NCI-H1436 treated with DMSO at 0.1 percent for 48 hours (cell line): ENCODE measurements at places on chromosomes 3 and 15.

DNA sequence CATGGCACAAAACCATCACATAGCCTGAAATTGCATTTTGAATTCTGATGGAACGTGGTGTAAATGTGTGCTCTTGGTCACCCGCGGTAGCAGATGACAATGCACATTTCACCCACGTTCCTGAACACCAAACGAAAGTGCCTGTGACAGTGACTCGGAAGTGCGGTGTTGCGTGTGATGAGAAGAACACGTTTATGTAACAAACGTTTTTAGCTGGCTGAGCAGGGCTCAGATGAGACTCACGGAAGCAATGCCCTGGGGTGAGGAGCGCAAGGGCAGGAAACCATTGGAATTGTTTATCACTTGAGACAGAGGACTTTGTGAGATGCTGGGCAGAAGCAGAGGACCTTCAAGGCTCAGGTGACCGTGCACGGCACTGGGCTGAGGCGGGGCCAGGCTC is 449.2 kb upstream of the CFAP20DC start:
- DNase-seq: no peak

GRCh38 chr3:163576314-163576713 is 1502.0 kb downstream of the SI start:
- no peak for DNase-seq

DNA sequence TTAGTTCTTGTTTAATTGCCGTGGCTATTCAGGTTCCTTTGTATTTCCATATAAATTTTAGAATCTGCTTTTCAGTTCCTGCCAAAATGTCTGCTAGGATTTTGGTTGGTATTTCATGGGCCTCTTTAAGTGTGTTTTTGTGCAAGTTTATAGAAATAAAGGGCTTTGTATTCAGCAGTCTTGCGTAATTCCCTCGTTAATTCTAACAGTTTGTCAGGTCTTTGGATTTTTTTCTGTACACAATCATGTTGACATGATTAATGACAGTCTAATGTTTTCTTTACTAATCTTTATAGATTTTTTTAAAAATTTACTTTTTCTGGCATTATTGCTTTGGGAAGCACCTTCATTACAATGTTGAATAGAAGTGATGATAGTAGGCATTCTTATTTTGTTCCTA is 120.9 kb downstream of the NEK11 start:
- no peak for DNase-seq

GRCh38 chr3:107690522-107691138 is 167.9 kb downstream of the BBX start:
- no peak for DNase-seq

GRCh38 chr3:464255-464654 is 267.7 kb downstream of the CHL1 start:
- DNase-seq: no peak

DNA sequence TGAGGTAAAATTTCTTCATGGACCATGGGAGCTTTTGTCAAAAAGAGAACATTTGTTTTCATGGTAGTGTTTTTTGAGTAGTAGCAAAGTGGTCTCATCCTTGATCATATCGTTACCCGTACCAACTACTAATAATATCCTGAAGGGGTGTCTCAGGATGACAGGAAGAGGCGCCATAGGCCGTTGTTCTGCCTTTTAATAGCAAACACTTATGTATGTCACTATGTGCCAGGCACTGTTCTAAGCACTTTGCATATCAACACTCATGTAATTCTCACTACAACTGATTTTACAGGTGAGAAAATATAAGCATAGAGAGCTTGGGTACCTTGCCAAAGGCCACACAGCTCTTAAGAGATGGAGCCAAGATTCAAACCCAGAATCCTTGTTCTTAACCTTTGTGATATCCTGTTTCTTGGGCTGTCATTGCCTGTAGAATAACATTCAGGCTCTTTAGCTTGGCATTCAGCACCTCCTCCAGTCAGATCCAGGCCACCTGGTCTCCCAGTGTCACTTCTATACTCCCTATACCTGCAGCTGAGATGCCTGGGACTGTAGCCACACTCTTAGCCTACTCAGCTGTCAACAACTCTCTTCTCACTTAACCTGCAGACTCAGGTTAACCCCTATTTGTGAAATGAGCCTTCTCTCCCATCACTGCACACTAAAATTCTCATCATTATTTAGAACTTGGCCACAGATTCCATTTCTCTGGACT is 113.7 kb downstream of the USP13 start:
- DNase-seq: no peak

DNA sequence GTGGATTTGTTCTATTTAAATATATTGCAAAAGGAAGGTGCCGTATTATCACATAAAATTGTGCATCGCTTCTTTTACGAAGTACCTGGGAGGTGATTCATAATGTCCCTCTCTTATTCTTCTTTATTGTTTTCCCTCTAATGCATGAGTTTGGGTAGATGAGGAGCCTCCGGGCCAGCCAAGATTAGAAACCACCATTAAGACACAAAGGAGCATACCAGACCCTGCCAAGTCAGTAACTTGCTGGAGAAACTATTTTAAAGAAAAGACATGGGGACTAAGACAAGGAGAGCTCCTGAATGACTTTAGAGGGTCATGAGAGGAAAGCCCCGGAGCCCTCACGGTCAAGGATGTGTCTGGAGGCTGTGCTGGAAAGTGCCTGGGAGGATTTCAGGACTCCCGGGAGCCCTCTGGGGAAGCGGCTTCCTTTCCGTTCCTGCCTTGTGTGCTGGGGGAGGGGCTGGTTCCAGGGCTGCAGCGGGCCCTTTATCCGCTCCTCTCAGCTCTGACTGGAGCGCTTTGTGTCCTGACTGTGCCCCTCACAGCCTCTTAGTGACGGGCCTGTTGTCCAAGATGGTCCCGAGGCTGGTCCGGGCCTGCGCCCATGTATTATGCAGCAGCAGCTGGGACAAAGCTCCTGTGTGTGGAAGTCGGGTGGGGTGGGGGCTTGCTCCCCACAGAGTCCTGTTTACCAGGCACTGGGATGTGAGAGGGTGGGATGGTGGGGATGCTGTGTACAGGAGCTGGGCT is 35.7 kb downstream of the CORO2B start:
- DNase-seq: no peak

DNA sequence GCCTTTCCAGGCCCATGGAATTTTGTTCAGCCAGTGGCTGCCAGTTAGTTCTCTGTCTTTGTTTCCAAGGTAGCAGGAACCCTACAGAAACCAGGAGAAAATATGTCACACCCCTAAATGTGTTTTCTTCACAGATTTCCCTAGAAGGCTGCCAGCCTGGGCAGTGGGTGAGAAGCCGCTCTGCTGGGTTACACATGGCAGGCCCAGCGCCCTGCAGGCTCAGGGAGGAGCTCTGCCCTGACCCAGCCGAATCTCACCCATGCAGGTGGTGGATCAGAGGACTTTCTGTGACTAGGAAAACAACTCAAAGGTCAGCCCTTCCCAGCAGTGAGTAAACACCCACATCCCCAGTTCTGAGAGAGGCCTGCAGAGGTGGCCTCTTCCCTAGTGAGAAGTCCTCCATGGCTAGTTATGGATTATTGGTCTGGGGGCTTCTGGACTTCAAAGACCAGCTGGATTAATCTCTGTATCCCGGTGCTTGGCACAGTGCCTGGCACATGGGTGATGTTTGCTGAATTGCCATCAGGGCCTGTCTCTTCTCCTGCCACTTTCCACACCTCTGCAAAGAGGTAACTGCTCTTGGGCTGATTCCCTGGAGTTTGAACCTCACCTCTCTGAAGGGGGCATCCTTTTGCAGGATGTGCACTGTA is 34.7 kb upstream of the BDH1 start:
- DNase-seq: no peak

DNA sequence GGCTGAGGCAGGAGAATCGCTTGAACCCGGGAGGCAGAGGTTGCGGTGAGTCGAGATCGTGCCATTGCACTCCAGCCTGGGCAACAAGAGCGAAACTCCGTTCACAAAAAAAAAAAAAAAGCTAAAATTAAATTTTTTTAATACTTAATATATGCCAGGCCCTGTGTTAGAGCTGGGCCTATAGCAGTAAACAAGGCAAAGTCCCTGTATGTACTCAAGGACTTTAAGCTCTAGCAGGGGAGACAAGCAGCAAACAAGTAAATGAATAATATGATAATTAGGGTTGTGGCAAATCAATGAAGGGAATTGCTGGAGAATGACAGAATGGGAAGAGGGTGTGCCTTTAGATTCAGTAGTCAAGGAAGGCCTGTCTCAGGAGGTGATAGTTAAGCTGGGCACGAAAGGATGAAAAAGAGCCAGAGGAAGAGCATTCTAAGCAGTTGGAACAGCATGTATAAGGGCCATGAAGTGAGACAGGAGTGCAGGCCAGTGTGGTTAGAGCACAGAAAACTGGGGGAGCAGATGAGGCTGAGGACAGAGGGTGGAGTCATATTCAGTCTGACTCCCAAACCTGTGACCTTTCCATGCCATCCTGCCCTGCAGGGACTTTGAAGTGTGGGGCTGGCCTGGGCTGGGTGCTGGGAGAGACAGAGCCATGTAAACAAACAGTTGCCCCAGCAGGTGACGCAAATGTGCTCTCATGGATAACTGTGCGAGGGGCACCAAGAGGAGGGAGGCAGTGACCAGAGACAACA is 6.6 kb upstream of the RAF1 start:
- no peak for DNase-seq

GRCh38 chr3:63841704-63842103 is 21.9 kb downstream of the THOC7 start:
- no peak for DNase-seq

DNA sequence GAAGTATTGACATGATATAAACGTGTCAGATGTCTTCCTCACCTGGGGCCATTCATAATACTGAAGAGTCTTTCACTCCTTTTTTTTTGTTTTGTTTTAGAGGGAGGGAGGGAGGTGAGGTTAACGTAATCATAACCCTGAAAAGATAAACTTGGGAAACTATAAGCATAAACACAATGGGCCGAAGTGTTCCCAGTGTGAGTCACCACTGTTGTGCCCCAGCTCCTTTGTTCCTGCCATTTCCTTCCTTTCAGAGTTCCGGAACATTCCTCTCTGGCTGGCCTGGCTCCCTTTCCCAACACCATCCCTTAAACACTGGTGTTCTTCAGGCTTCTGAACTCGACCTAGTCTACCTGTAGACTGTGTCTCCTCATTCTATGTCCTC is 18.6 kb downstream of the PLD1 start:
- no peak for DNase-seq

DNA sequence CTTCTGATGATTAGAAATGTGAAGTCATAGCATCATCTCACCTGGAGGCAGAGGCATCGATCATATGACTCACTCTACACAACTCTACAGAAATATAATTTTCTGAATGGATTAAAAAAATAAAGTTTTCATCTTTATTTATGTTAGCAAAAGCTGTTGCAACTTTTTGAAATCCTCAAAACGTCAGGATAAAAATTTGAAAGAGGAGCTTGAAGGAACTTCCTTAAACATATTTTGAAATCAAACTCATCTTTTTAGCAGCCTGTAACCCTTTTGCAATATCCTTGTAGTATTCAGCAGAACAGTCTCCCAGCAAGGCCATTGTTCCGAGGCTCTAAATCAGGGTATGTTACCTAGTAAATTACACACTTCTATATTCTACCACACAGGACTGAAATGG is 985.4 kb downstream of the PLOD2 start:
- no peak for DNase-seq

GRCh38 chr15:99411234-99411633 is 154.6 kb upstream of the MEF2A start:
- DNase-seq: no peak

DNA sequence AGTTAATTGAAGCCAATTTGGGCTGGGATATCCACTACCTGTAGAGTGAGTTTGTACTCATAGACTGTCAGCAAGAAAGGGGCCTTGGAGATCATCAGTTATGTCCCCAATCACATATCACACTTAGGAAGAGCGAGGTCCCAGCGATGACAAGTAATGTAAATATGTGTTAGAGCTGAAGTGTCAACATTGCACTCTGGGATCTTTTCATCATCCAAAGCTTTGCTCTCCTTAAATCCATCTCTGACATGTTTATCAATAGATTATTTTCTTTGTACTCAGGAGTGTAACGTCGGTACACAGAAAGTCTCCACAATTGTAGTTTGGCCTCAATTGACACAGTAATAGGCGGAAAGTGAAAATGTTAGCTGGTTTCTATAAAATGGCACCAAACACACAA is 113.7 kb upstream of the TPRG1 start:
- DNase-seq: no peak

DNA sequence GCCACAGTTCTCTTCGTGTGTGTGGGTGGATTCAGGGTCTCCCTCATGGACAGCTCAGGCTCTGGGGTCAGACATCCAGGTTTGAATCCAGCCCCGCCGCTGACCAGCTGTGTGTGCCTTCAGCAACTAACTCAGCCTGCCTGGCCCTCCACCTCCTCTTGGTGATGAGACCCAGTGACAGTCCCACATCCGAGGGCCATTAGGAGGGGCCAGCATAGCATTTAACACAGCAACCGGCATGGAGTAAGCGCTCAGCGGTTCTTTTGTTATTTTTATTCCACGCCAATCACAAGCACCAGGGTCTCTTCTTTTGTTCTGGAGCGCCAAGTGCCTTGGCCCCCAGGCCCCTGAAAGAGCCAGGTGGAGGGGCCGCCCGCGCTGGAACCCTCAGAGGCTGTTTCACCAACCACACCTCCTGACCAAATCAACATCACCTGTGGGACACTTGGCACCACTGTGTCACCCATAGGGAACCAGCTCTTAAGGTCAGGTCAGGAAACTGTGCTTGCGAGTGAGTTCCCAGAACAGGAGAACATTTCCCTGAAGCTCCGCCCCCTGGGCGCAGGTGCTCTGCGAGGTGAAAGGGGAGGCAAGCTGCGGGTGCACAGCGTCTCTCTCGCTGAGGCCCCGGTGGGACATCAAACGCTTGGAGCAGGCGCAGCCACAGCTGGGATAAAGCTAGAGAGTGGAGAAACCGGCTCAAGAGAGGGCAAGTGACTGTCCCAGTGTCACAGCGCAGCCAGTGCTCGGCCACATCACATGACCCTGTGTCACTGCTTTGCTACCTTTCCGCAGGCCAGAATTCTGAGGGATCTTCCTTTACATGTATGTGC is 311.3 kb downstream of the UACA start:
- DNase-seq: peak; percentile 17

DNA sequence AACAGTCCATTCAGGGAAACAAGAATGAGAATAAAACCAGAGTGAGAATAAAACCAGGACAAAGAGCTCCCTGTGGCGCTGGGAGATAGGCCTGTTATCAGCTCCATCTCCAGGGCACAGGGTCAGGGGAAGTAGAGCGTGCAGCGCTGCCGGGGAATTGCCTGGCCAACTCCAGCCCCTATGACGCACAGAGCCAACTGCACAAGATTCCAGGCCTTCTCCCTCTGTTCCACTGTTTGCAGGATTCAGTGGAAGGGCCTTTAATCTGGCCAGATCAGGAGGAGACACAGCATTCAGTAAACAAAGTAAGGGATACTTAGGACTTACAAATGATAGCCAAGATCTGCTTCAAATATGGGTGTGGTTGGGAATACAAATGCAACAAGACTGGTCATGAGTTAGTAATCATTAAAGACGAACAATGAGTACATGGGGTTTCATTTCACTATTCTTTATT is 49.4 kb downstream of the ITGB5 start:
- DNase-seq: no peak

- DNase-seq: no peak
Observed at GRCh38 chr3:112477891-112478290, 21.4 kb downstream of the BTLA start.

GRCh38 chr15:80550908-80551260 is 144.2 kb upstream of the ABHD17C start:
- DNase-seq: no peak
